ENCODE measurements at places on chromosomes 12 and 14. TPM values are rescaled to one million over a fixed set of nuclear protein-coding genes. Genes with fewer than 3 reads are reported as not detected.

GRCh38 chr14:92513204-92513965, at the start of gene RIN3:
Gene RIN3, plus strand, starts transcription at chr14:92513781. Its CDS starts 152 bp downstream, at chr14:92513933.
- peak; percentile 51 for DNase-seq

GRCh38 chr12:124321556-124322270, 26.8 kb downstream of the RFLNA start:
- DNase-seq, result no peak

The DCAF4 gene
- 16.9 TPM for total RNA-seq

The KRT85 gene
- not detected for total RNA-seq

DNA sequence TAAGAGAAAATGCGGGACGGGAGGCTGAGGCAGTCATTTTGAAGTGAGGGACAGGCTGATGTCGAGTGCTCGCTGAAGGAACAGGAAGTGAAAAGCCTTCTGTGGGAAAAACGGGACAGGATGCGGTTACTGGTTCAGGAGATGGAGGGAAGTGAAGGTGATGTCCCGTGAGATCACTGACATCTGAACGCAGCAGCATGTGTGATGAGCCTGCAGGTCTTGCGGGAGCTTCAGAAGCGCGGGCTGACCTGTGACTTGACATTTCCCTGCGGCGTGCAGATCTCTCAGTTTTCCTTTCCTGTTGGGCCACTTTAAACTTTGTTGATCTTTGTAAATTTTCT, 77.8 kb downstream of the DDX51 start:
- DNase-seq, result no peak
